ENCODE measurements at places on chromosomes 5 and 9.

DNA sequence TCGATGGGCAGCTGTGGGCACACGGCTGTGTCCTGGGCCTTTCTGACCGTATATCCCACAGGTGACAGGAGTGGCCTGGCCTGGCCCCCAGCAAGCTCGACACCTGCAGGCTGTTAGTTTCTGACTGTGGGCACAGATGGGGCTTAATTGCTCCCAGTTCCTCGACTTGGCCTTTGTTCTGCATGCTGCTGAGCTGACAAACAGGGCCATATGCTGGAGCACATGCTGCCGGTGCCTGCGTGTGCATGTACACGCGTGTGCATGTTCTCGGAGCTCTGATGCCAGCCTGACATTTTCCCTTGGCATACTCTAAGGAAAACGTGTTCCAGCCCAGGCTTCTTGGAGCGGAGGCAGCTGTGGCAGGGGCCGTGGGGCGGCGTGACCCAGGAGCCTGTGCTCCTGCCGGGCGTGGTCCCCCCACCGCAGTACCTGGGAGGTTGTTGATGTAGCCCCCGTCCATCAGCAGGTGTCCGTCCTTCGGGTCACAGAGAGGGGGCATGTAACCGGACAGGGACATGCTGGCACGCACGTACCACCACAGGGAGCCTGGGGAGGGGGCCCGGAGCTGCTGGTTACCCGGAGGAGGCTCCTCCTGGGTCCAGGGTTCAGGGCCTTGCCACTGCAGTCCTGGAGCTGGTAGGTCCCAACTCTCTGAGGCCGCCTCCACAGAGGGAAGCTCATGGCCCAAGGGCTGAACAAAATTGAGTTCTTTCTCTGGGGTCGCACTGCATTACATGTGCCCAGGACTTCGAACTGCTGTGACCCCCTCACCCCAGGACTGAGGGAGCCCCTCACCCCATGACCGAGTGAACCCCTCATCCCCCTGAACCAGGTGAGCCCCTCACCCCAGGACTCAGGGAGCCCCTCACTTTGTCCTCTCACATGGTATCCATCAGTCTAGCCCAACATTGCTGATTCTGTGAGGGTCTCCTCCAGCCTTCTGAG lies 4.1 kb upstream of the NSMF start:
- peak; percentile 77 for DNase-seq
- peaks cover 30% of the 10 kb centered on the region for H3K4me1 ChIP-seq
- no peaks in the 10 kb centered on the region for H3K27me3 ChIP-seq
- no peak overlapping the region for H3K4me3 ChIP-seq
- no peaks in the 10 kb centered on the region for H3K36me3 ChIP-seq

- H3K36me3 ChIP-seq, result no peaks in the 10 kb centered on the region
- no peak overlapping the region for H3K27ac ChIP-seq
- H3K4me1 ChIP-seq, result no peaks in the 10 kb centered on the region
- DNase-seq, result no peak
- H3K27me3 ChIP-seq, result no peaks in the 10 kb centered on the region
- H3K4me3 ChIP-seq, result no peak overlapping the region
Measured at GRCh38 chr5:121640298-121640697, 211.4 kb upstream of the FTMT start.

DNA sequence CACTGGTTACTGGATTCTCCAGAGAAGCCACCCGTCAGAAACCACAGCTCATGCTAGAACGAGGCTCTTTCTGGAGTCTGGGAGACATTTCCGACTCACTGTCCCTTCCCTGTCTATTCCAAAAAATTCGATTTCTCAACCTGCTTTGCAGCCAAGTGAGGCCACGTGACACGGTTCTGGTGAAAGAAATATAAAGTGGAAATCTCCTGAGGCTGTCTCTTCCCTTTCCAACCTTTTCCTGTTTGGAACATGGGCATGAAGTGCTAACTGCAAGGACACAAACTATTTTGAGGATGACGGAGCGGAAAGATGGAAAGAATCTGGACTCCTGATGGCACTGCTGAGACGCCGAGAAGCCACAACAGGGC lies 6.1 kb upstream of the PTGS1 start:
- H3K4me3 ChIP-seq, result no peak overlapping the region
- no peaks in the 10 kb centered on the region for H3K27me3 ChIP-seq
- H3K4me1 ChIP-seq, result no peaks in the 10 kb centered on the region
- no peaks in the 10 kb centered on the region for H3K36me3 ChIP-seq
- DNase-seq, result no peak

DNA sequence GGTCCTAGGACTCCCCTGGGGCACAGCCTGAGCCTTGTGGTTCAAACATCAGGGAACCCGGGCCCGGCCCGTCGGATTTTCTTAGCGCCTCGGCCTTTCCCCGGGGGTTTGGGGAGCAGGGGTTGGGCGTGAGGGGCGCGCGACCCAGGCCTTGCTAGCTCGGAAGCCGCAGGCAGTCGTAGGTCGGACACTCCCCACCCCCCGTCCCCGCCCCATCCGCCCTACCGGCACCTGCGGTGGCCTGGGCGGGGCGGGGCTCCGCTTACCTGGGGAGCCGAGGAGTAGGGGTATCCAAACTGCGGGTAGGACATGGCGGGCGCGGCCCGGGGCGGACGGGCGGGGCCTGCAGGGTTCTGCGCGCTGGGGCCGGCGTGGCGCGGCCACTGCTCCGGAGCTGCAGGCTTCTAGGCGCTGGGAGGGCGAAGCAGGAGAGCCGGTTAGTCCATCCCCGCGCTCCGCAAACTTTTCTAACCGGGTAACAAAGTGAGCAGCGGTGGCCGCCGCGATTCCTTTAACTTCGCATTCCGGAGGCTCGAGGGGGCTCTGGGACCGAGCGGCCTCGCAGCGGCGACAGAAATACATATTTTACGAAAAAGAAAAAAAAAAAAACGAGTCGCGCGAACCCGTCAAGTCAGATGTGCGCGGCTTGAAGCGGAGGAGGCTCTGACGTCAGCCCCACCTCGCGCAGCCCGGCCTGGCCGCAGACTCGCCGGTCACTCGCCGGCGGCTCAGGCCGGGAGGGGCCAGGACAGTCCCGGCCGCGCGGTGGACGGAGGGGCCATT lies at the start of gene IRX4:
TSS of gene IRX4 (minus strand) at position 589 of the 783 bp plus-strand sequence. CDS start at position 311, 278 bp downstream.
- no peaks in the 10 kb centered on the region for H3K36me3 ChIP-seq
- peak within 1 kb of the TSS; percentile 26 for H3K4me3 ChIP-seq
- peak; percentile 84 for DNase-seq
- H3K27me3 ChIP-seq, result peaks cover 4% of the 10 kb centered on the region

DNA sequence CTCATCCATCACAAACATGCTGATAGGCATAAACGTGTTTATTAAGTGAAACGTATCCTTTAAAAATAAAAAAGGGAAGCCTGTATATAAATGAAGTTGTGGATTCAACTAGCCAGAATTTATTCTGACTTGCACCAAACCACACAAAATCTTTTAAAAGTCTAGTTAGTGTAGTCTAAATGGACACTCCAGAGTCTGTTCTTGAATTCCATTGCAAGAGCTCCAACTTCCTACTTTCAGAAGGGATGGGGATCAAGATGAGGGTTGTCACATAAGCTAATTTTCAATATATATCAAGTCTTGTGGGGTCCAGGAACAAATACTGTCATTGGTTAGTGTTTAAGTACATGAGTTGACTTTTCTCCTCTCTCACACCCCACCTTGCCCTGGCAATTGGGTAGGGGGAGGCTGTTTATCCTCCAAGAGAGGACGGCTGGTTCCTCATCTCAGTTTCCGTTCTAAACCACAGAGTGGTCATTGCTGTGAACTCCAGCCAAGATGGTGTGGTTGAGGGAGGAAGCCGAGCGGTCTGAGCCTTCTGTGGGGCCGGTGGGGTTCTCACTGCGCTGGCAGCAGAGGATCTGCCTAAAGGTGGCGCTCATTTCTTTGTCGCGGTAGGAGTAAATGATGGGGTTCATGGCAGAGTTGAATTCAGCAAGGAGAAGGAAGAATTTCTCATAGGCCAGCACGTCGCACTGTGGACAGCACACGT lies 163.2 kb downstream of the LPAR1 start:
- H3K27me3 ChIP-seq, result no peaks in the 10 kb centered on the region
- H3K36me3 ChIP-seq, result no peaks in the 10 kb centered on the region
- H3K27ac ChIP-seq, result no peak overlapping the region
- DNase-seq, result no peak

- peaks cover 5% of the 10 kb centered on the region for H3K4me1 ChIP-seq
- no peak overlapping the region for H3K27ac ChIP-seq
- H3K36me3 ChIP-seq, result no peaks in the 10 kb centered on the region
- H3K4me3 ChIP-seq, result no peak overlapping the region
Measured at GRCh38 chr9:2729721-2730120, 12.4 kb downstream of the KCNV2 start.

DNA sequence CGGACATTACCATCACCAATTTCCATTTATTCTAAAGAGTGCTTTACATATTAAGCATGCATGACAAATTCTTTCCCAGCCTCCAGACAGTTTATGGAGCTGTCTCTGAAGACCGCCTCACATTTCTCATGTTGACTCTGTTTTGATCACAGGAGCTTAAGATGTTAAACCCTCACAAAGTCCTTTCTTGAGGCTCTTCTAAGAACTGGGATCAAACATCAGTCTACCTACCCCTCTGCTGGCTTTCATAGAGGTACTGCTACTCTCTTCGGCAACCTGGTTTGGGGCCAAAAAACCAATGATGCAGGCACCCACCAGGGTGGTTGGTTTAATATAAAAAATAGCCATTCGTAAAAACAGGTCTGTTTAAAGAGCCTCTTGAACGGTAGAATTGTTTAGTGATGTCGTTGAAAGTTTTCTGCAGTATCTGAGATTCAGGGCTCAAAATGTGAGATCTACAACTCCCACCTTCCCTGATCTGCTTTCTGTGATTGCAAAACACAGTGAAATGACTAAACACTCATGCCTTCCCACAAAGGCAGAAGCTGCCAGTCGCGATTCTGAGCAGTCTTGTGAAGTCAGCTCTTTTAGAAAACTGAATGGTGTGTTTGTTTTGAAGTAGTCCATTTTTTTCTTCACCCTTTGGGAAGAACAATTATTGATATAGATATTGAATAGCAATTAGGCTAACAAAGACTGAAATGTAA lies 3.5 kb downstream of the RXFP3 start:
- H3K4me1 ChIP-seq, result peaks cover 18% of the 10 kb centered on the region
- H3K4me3 ChIP-seq, result no peak overlapping the region
- no peak overlapping the region for H3K27ac ChIP-seq
- H3K27me3 ChIP-seq, result no peaks in the 10 kb centered on the region
- DNase-seq, result no peak
- no peaks in the 10 kb centered on the region for H3K36me3 ChIP-seq

DNA sequence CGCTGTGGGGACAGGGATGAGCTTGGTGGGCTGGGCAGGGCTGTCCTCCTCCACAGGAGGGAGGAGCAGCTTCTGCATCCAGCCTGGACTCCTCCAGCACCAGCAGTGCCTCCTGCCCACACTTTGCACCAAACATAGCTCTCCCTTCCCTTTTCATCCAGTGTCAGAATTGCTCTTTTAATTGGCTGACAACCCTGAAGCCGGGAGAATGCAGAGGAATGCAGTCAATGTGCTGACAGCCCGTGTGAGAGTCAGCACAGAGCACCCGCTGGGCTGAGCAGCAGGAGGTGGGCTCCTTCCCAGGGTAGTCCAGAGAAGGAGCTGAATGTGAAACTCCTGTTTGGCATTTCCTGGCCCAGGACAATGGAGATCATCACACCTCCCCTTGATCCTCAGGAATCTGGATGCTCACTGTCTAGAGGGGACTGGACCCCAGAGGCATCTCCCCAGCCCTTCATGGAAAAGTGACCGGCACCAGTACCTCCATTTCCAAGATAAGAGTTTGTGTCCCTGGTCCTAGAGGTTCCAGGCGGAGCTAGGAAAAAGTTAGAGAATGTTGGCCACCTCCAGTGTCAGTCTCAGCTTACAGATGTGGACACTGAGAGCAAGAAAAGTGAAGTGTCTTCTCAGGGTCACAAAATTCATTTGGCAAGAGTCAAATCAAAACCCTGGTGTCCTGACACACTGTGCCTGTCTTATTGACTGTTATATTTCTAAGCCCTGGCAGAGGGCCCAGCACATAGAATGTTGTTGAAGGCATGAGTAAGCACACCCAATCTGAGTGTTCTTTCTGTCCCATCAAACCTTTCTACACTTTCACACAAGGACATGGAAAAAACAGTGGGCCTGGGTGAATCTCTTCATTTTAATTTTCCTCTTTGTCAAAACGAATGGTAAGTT lies 202.1 kb downstream of the SNX18 start:
- no peak overlapping the region for H3K27ac ChIP-seq
- H3K4me3 ChIP-seq, result no peak overlapping the region
- no peaks in the 10 kb centered on the region for H3K27me3 ChIP-seq
- DNase-seq, result no peak
